T47D (cell line): ENCODE measurements at places on chromosomes 4 and X.
A peak's percentile ranks its signal among the peaks of the same experiment; 100 is the strongest.

- DNase-seq, result no peak
Observed at GRCh38 chr4:16102356-16102755, 18.5 kb upstream of the PROM1 start.

GRCh38 chr4:169566021-169566818 is 46.2 kb downstream of the NEK1 start:
- peak; percentile 48 for DNase-seq

DNA sequence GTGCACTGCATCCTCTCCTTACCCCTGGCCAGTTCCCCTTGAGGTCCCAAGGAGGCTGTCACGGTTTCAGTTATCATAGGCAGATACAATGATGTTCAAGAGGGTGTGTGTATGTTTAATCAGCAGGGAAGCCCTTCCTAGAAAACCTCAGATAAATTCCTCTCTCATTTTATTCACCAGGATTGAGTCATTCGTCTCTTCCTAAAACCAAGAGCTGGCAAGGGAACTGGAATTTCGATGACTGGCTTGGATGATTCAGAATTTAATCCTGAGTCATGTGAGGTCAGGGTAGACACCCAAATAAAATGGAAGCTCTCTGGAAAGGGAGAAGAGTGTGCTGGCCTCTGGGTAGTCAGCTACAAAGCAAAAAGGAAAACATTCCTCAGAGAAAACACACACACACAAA is 106.2 kb upstream of the RAPGEF2 start:
- no peak for DNase-seq

GRCh38 chrX:86455495-86455894 is 307.2 kb downstream of the DACH2 start:
- DNase-seq, result no peak

GRCh38 chr4:78019414-78019813 is 37.7 kb upstream of the FRAS1 start:
- no peak for DNase-seq

DNA sequence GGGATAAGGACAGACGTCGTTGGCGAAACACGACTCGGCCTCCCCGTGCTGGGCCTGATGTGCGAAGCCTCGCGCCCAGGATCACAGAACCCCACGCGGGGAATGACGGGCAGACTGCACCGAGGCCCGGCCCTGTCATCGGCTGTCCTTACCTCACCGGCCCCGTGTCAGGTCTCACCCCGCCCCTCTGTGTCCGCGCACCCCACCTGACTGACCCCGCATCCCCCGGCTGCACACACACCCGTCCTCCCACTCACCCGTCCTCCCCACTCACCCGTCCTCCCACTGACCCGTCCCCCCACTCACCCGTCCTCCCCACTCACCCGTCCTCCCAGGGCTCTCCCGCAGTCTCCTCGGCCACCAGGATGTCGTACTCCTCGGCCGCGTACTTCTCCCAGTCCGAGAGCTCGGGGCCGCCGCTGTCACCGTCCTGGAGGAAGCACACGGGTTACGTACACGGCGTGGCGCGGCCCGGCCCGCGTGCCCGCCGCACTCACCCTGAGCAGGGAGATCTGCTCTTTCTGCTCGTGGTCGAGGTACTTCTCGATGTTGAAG is 19.8 kb upstream of the GTPBP6 start:
- no peak for DNase-seq

GRCh38 chr4:75004755-75005668 is 72.1 kb downstream of the PARM1 start:
- no peak for DNase-seq

DNA sequence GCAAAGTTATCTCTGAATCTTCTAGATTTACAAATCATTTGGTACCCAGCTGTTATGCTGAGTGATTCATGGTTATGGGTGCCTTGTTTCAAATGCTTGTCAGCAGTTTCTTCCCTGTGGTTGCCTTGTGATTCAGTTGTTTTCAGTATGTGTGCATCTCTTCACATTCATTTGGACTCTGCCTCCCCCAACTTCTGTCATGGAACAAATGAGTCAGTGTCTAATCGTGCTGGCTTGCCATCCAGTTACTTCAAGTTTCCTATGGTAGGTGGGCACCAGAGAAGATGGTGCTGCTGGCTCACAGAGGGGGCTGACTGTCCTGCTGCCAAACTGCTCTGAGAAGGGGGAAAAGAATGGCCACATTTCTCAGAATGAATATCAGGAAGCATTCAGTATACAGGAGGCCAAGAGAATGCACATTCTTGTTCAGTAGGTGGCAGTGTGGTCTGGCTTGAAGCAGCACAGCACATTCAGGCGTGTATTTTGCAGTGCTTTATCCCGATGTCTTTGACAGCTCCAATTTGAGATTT is 260.9 kb downstream of the GLUD2 start:
- DNase-seq, result peak; percentile 2

GRCh38 chr4:110769578-110769977 is 146.7 kb upstream of the PITX2 start:
- DNase-seq, result no peak

GRCh38 chr4:124899997-124900396 is 187.5 kb upstream of the ANKRD50 start:
- no peak for DNase-seq

DNA sequence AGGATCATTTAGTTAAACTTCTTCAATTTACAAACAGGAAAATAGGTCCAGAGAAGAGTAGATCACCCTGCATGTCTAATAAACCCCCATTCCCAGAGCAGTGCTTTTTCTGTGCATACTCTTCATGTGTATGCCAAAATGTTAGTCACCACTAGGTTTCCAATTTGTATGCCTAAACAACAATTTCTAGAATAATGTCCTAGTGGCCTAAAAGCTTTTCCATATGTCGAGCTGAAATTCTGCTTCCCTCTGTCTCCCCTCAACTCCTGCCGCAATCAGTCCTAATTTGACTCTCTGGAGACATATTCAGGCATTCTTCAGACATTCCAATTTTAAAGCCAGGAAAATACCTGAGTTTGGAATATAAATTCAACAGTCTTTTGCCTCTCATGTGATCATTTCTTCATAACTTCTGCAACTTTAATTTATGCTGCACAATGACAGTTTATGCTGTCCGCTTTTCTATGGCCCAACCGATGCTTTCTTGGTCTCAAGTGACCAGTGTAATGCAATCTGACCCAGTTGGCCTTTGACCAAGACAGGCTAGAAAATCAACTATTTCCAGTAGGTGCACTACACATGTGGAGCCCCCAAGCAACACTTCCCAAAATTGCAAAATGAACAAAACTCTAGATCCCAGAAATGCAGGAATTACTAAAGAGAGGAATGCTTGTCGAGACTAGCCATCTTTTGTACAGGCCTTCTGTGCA is 122.9 kb upstream of the FMR1 start:
- DNase-seq, result no peak

DNA sequence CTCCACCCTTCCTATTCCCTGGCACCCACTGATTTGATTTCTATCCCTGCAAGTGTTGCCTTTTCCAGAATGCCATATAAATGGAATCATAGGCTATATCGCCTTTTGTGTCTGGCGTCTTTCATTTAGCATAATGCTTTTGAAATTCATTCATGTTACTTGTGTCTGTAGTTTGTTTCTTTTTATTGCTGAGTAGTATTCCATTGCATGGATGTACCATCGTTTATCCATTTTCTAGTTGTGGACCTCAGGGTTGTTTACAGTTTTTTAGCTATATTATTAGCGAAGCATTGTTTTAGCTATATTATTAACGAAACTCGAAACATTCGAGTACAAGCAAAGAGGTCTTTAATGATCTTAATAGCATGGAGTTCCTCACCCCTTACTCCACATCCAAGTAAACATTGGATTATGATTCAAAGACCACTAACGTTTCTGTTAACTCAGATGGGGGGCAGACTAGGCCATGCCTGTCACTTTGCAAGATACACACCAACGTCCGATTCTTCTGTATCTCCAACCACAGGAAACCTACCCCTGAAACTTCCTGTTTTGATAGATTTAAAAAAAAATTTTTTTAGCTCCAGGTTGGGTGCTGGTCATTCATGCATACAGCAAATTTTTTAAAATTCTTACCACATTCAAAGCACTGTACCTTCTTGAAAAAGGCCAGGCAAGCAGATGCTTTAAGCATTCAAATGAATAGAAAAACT is 1.1 kb downstream of the DCK start:
- DNase-seq, result no peak

- DNase-seq, result no peak
Observed at GRCh38 chr4:145795521-145795920, 115.6 kb downstream of the C4orf51 start.

DNA sequence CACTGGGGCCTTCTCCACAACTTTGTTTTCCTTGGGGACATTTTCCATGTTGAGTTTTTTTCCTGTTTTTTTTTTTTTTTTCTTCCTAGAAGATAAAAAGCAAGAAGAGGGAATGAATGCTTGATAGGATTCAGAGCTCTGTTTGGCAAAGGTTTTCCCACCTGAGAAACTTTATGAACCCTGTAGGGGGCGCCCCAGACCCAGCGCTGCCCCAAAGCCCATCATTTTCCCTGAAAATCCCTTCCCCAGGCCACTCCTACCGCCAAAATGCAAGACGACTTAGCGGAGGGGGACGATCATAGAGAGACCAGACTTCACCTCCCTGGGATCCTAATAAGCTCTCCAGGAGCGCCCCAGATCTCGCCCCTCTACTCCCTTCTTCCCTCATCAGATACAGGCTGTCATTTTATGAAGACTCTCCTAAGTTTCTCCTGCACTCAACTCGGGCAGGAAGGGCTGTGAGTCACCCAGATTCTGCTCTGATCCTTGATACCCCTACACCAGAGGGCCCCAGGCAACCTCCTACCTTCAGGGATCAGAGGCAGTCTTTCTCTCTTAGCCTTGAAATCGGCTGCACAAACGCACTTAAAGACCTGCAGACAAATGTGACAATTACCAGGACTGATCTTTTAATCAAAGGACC is 1.4 kb downstream of the BEX5 start:
- peak; percentile 0 for DNase-seq

- DNase-seq, result peak; percentile 73
Observed at GRCh38 chrX:3638280-3638873, 75.1 kb downstream of the PRKX start.
